LNCaP clone FGC (cell line): ENCODE measurements at places on chromosomes 2 and 18.
A peak's percentile ranks its signal among the peaks of the same experiment; 100 is the strongest.

GRCh38 chr2:26297061-26297460, 48.9 kb upstream of the SELENOI start:
- no peak for DNase-seq

- DNase-seq = peak; percentile 54
These were observed 2.5 kb upstream of the CNDP2 start for GRCh38 chr18:74493689-74494088.

DNA sequence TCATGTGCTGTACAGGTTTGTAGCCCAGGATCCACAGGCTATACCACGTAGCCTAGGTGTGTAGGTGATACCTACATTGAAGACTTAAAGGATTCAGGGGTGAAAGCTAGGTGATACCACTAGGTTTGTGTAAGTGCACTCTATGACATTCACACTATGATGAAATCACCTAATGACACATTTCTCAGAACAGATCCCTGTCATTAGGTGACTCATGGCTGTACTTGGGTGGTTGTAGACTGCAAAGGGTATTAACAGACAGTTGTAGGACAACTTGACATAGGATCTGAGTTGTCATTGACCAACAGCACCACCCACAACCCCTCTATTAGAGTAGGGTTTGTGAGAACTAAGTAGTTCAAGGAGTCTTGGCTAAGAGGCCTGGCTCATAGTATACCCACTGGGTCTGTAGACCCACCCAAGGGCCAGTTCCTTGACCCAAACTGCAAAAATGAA, 27.7 kb upstream of the SMCHD1 start:
- no peak for DNase-seq

DNA sequence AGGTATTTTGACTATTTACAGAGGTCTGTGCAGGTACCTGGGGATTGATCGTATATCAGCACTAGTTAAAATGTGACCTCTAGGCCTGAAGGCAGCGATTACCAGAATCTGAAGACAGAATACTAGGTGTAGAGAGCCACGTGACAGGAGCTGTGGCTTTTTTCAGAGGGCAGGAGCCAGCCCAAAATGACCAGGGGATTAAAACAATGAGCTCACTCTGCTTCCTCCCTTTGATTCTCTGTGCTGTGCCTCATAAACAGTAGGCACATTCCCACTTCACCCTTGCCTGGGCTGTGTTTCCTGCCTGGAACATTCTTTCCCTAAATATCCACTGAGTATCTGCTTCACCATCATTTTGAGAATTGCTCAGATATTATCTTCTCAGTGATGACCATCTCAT, 15.2 kb downstream of the ITGAV start:
- DNase-seq = no peak

DNA sequence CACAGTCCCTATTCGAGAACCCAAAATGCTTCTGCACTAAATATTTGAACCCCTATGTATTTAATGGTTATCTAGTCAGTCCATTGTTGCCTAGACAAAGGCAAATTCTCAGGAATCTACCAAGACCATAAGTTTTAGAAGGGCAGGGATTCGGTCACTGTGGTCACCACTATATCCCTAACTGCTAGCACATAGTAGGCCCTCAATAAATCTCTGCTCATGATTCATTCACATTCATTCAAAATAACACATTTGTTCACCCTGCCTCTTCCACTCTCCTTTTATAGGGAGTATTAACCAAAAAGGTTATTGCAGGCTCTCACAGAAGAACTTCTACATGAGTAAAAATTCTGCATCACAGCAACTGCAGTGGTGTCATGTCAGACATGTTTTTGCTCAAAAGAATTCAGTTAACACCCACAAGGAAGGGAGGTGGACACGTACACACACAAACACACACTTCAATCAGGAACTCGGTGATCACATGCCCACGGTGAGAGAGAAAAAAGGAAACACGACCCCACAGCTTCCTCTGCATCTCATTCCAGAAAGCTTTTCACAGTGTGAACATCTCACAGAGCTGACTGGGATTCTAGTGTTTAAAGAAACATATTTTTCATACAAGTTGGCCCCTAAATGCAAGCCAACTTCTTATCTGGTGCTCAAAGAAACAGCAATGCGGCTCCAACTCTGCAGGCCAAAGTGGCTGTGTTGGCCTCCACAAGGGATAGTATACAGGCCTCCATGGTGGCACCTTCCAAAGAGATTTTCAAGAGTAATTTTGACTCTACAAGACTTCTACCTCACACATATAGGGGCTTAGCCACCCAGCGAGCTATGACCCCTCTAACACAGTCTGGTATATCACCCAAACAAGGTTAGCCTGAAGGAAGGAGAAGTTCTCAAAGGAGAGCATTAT, 98.0 kb downstream of the ANKRD44 start:
- no peak for DNase-seq

GRCh38 chr2:240037358-240037757, 7.1 kb upstream of the OR6B2 start:
- DNase-seq = no peak
